ENCODE measurements at places on chromosomes 16 and 17. TPM values are rescaled to one million over a fixed set of nuclear protein-coding genes. Genes with fewer than 3 reads are reported as not detected.
A peak's percentile ranks its signal among the peaks of the same experiment; 100 is the strongest.

GRCh38 chr17:4195306-4195705 lies 52.3 kb downstream of the CYB5D2 start:
- H3K27me3 ChIP-seq: no peaks in the 10 kb centered on the region
- H3K27ac ChIP-seq: no peak overlapping the region
- H3K36me3 ChIP-seq: peaks cover 45% of the 10 kb centered on the region
- H3K4me1 ChIP-seq: no peaks in the 10 kb centered on the region
- H3K4me3 ChIP-seq: no peak overlapping the region
- DNase-seq: no peak

DNA sequence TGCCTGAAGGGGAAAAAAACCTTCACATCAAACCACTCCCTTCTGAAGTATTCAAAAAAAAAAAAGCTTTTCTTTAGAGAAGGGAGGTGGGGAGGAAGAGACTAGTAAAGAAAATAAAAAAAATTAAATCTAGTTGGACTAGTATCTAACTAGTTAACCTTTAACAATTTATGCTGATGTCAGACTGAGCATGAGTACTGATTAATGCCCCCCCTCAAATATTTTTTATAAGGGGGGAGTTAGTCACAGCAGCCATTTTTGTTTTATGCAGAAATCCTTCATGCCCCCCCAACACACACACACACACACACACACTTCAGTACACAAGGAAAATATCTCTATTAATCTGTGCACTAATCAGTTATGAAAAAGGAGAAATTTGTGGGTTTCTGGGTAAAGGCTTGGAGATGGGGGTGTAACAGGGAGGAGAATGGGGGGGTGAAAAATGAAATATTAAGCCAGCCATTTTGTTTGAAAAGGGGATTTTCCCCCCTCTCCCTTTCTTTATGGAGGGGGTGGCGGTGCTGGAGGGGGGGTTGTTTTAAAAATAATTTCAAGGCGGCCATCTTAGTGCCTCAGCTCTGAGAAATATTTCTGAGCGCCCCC lies 4.7 kb upstream of the CHD3 start:
- H3K4me1 ChIP-seq: peaks cover 42% of the 10 kb centered on the region
- H3K27ac ChIP-seq: peak overlapping the region; percentile 72
- H3K4me3 ChIP-seq: peak overlapping the region; percentile 29
- no peaks in the 10 kb centered on the region for H3K27me3 ChIP-seq
- DNase-seq: peak; percentile 16

DNA sequence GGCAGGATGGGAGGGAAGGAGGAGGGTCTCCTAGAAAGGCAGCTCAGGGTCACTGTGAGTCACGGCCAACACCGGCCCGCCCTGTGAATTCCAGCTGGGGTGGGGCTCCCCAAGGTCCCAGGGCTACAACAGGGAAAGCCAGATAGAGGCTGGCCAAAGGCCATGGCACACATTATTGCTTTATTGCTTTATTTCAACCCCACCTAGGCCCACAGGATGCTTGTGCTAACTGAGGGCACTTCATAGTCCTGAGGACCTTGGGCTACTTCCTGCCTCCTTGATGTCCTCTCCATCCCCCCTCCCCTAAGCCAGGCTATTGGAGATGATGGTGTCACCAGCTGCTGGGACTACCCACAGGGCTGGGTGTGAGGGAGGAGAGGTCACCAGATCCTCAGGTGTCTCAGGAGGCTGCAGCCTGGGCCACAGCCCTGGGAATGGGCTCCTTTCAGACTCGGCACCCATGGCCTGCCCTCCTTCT lies 26.1 kb downstream of the LRRC75A start:
- H3K27me3 ChIP-seq: peaks cover 17% of the 10 kb centered on the region
- H3K36me3 ChIP-seq: peaks cover 4% of the 10 kb centered on the region
- DNase-seq: no peak
- peaks cover 5% of the 10 kb centered on the region for H3K4me1 ChIP-seq
- H3K27ac ChIP-seq: no peak overlapping the region
- no peak overlapping the region for H3K4me3 ChIP-seq

DNASE1L2 gene
- polyA plus RNA-seq: 2.5 TPM

AOC2 gene
- polyA plus RNA-seq: 0.88 TPM

Data from K562 (cell line).